ENCODE measurements at places on chromosomes 5 and 9.

DNA sequence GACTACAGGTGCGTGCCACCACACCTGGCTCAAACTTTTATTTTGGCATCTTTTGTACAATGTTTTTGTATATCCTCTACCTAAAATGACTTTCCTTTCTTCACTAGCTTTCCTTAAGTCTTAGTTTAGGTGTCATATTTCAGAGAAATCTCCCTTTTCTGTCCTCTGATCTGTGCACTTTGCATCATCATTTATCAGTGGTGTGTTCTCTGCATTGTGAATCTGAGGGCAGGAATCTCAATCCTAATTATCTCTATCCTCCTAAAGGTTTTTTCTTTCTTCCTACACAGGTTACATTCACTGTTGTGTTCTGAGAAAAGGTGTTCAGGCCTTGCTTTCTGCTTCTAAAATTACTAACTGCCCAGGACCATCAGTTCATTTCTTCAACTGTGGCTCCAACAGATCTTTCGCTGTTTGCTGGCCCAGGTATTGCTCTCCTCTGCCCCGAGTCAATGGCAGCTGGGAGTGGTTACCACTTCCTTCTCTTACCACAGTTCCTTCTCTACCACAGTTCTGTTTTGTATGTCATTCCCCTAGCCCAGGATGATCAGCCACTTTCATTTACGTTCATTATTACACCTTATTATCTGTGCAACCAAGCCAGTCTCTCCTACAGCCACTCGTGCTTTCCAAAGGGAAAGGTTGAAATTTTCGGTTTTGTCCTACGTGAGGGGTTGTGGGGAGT lies 14.0 kb downstream of the TGFBR1 start:
- no peak for DNase-seq

- no peak for DNase-seq
Observed at GRCh38 chr9:134778156-134778555, 102.5 kb upstream of the FCN2 start.

- no peak for DNase-seq
Observed at GRCh38 chr5:5066276-5067186, 73.6 kb upstream of the ADAMTS16 start.

DNA sequence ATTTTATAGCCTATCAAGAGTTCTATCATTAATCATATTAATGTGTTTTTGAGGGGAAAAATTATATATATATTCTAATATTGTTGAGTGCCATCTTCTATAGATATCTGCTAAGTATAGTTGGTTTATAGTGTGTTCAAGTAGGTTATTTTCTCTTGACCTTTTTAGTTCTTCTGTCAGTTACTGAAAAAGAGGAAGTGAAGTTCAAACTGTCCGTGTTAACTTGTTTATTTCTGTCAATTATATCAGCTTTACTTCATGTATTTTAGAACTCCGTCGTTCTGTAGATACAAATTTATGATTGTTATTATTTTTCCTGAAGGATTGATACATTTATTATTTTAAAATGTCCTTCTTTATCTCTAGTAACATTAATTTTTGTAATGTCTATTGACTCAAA lies 1209.1 kb downstream of the CDH12 start:
- no peak for DNase-seq

All from Right ventricle myocardium inferior (tissue), 1 donor.